Lung microvascular endothelial cell (primary cell): ENCODE measurements at places on chromosomes 6 and 20. TPM values are rescaled to one million over a fixed set of nuclear protein-coding genes. Genes with fewer than 3 reads are reported as not detected.

KCNB1 gene
- total RNA-seq, result under 0.01 TPM in 2 replicates

ZDHHC14 gene
- total RNA-seq, result 16.1 and 56.0 TPM in 2 replicates

MUC21 gene
- not detected in 2 replicates for total RNA-seq

GNAS-AS1 gene
- total RNA-seq, result 0.22 TPM in 1 of 2 replicates, not detected in the other

GJA1 gene
- total RNA-seq, result 363 and 693 TPM in 2 replicates

PDYN gene
- total RNA-seq, result not detected in 2 replicates

GMPR gene
- total RNA-seq, result 5.2 and 15.9 TPM in 2 replicates

CLDN20 gene
- not detected in 2 replicates for total RNA-seq
